Lower lobe of right lung (tissue), 2 donors: ENCODE measurements at places on chromosomes 12 and 14. TPM values are rescaled to one million over a fixed set of nuclear protein-coding genes. Genes with fewer than 3 reads are reported as not detected.

PTCSC3 gene
- 1.5 TPM for total RNA-seq

ATG101 gene
- total RNA-seq: 31.8 TPM

PPFIA2 gene
- 0.83 TPM for total RNA-seq

KICS2 gene
- total RNA-seq: 8.6 TPM

EPYC gene
- not detected for total RNA-seq

AMDHD1 gene
- total RNA-seq: 1.8 TPM

GRCh38 chr14:30015489-30015888 is 87.8 kb upstream of the PRKD1 start:
- no peak for DNase-seq

GRCh38 chr12:45260104-45260815 is 44.4 kb downstream of the ANO6 start:
- no peak for DNase-seq

DNA sequence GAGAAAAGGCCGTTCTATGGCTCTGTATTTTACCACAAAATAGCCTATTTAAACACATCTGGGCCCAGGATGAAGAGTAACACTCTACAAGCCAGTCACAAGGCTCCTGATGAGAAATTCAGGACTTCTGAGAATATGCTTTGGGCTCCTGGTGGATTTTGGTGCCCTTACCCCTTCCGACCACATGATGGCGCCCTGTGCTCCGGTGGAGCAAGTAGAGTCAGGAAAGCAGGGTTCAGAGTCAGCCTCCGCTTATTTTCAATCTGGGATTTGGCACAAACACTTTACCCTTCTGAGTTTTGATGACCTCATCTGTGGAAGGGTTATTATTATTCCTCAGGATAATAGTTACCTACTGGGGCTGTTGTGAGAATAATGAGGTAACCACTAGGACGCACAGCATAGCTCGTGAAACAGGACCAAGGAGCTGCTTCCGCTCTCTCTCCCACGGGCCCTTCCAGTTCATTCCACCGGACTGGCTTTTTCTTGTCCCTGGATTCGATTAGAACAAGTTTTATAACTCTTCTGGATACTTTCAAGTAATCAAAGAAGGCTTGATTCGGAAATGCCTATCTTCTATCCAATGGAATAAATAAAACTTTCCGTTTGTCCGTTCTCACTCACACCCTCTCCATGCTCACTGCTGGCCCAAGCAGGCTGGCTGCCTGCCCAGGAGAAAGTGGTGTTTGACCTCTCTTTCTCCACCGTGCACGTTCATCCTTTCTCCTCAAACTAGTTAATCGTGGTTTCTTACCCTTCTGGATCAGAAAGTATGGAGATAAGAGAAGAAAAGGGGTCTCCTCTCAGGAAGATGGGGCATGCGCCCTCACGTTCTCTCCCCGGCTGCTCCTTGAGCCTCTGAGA is 104.6 kb downstream of the GALC start:
- DNase-seq: no peak

GRCh38 chr12:47715877-47716548 is 9.3 kb downstream of the ENDOU start:
- DNase-seq: no peak

DNA sequence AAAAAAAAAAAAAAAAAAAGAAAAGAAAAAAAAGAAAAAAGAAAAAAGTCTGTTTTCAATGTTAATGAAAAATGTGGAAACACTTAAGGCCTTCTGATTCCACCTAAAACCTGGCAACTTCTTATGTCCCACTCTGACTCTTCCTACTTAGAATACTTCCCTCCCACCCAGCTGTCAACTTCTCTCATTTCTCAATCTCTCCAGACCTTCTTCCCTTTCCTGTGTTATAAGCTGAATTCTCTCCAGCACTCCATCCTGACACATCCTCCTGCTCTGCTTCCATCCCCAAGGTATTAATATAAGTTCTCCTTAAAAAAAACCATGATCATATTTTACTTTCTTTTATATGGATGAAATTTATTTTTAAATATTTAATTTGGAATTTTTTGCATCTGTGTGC is 20.3 kb upstream of the TMTC1 start:
- no peak for DNase-seq

DNA sequence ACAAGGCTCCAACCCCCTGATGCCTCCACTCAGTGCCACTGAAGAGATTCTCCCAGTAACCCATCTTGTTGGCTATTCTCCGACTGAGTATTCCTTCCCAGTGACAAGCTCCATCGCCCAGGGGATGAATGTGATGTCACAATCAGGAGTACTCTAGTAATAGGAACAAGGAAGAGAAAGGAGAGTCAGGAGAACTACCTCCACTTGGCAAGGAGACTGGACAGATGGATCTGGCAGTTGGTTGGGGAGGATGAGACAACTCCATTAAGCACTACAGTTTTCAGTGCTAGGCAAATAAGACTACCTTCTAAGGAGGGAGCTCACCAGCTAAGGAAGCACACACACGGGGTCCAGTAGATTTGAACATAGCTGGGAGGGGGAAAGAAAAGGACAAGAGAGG is 5.3 kb downstream of the RNF41 start:
- no peak for DNase-seq

DNA sequence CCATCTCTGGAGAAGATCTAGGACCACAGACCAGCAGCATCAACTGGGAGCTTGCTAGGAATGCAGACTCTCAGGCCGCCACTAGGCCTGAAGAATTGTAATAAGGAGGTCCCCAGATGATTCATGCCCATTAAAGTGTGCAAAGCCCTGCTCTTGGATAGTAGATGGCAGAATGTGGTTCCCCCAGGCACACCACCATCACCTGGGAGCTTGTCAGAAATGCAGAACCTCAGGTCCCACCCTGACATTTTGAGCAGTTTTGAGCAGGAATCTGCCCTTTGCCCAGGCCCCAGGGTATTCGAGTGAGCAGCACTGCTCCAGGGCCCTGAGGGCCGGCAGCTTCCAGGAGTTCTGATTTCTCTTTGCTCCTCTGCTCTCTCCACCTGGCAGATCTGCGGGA is 64.9 kb downstream of the TSPAN11 start:
- DNase-seq: no peak

DNA sequence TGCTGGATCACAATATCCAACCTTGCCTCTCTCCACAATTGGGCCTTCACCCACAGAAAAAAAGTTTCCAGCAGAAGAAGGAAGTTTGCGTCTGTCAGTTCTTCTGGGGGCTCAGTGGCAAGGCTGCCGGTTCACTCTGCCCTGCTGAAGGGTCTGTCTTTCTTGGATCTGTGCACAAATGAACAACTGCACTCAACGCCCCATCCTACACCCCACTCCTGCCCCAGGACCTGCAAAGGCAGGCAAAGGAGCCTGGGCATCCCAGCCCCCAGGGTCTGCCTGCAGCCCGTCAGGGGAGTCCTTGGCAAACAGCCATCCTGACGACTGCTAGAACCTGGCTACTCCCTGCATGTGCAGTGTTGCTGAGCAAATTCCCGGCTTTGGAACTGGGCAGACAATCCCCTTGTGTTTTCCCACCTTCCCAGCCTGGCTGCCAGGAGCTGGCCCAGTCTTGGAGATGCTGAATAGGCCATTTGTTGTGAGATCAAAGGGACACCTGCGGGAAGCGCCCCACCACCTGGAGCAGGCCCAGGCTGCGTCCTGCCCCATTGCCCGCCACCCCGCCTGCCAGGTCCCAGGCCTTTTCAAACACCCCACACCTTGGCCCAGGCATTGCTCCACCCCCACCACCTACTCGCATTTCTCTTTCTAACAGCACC is 311.9 kb downstream of the BCL11B start:
- no peak for DNase-seq
